Activated CD4-positive, alpha-beta memory T cell treated with anti-CD3 and anti-CD28 coated beads for 36 hours (primary cell): ENCODE measurements at places on chromosomes 4 and X.

DNA sequence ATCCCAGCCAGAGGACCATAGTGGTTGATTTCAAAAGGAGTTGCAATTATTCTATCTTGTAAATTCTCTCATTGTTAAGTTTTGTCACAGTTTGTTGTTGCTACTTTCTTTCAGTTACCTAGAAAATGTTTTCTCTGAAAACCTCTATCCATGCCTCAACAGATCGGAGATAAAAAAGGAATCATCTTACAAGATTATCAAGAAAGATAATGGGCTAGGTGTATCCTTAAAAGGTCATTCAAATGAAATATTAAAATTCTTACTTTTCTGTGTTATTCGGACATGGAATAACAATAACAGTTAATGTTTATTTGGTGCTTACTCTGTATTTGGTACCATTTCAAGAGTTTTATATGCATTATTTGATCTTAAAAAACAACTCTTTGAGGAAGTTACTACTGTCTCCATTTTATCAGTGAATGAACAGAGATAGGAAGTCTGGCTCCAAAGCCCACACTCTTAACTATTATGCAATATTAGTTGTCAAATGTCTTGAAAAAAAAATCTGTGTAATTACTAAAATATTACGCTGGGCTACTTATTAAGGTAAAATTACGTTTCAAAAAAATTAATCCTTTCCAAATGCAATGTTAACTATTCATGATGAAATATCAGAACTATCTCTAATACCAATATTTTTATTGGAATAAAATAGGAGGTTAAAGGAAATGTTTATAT, 97.5 kb downstream of the SNCA start:
- DNase-seq, result no peak

DNA sequence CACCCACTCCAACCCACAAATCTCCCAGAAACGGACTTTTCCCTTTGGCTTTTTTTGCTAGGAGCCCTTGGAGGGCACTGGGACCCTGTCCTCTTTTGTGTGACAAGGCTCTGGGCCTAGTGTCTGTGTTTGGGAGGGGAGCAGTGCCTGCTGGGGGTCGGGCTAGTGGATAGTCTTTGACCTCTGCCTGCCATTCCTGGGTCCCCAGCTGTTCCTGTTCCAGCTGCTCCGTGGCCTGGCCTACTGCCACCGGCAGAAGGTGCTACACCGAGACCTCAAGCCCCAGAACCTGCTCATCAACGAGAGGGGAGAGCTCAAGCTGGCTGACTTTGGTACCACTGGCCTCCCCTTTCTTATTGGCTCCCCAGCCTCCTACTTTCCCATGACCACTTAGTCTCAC, 6.7 kb upstream of the USP11 start:
- DNase-seq, result no peak

GRCh38 chr4:164508097-164508496, 245.8 kb upstream of the SMIM31 start:
- no peak for DNase-seq

DNA sequence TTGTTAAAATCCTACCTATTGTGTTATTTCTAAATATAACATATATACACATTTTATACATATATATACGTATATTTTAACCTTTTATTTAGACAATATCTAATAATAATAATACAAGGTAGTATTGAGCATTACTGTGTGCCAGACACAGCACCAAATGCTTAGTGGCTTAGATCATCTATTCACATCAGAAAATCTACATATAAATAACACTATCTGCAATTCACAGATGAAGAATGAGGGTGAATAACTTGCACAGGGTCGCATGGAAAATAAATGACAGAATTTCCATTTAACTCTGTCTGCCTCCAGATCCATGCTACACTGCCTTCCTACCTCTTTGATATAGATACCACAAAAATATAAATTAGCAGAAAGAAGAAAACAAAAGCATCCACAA, 37.7 kb downstream of the SHROOM4 start:
- DNase-seq, result no peak

DNA sequence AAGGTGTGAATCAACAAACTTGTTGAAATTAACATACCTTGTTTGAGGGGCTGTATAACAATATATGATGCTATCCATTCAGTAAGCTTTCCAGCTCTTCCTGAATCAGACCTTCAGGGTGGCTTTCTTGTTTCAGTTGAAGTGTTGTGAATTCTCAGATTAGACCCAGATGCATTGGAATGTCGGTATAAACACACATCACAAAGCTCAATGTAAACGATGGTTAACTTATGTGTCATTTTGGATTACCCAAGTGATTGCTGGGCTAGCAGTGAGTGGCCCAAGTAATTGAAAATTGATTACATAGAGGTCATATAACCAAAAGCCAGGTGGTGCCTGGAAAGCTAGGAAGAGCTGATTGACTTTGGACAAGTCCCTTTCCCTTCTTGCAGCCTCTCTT, 115.0 kb downstream of the SHROOM4 start:
- no peak for DNase-seq

GRCh38 chr4:21887481-21887880, 61.1 kb downstream of the KCNIP4 start:
- no peak for DNase-seq

DNA sequence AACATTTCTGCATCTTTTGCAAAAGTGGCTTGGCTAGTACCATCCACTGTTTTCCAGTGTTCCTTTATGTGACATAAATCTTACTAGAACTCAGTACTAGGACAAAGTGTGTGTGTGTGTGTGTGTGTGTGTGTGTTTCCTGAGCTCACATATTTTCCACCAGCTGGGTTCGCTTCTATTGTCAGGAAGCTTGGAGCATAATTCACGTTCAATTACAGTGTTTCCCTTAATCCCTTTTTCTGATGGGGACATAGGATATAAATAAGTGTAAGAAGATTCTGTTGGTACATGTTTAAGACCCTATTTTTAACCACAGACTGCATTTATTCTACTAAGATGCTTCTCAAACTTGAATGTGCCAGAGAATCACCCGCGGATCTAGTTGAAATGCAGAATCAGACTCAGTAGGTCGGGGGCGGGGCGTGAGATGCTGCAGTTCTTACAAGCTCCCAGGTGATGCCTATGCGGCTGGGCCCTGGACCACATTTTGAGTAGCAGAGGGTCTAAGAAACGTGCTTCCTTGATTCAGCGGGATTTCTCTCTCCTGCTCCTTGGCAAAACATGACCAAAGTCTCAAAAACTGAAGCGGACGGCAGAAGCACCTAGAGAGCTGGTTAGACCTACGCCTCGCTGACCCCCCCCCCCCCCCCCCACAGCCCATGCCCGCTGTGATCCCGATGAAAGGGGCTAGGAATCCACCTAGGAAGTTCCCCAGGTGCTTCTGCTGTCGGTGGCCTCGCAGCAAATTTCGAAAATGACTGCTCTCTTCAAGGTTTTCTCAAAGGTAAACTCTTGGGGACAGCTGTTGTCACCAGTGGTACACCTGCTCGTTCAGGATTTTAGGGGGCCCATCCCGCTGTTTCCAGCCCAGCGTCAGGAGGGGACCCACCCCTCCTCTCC, 797 bp downstream of the CD99L2 start:
- DNase-seq, result peak; percentile 68

DNA sequence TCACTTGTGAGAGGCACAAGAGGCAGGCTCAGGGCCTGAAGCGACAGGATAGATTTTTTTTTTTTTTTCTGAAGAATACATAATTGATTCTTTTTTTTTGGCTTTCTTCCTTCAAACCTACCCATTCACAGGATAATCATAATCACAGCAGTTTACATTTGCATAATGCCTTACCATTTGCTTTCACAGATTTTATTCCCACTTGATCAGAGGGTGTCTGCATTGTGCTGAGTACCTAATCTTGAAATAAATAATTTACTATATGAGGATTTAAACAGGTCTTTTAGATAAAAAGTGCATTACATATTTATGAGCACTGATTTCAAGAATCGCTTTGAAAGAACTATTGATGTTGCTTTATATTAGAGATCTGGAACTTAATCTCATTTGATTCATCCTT, 219.3 kb downstream of the SPRY1 start:
- DNase-seq, result no peak

DNA sequence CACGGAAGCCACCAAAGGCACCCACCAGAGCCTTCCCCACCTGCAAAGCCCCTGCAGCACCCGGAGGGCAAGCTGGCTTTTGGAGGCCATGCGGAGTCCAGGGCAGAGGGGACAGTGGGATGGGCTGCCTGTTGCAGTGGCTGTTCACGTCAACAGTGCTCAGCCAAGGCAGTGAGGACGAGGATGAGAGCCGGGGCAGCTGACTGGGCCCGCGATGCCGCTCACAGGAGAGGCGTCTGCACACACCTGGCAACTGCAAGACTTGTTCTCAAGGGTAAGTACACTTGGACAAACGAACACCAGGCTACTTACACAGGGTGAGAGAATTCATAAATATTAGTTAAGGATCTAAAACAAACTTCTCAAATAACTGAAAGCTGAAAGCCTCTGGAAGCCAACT, 19.6 kb downstream of the FGFR3 start:
- DNase-seq, result no peak

DNA sequence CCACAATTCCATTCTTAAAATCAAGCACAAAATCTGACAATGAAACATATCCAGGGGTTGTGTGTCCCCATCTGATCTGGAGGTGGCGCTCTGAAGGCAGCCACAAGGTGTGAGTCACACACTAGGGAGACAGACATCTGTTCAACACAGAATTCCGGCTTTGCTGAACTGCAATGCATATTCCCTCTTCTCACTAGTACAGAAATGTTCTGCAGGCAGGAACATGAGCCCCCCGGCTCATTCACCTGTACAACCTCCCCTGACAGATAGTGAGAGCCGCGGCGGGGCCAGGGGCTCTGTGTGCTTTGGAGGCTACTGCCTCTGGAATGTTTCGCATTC, 41.9 kb downstream of the WDR1 start:
- DNase-seq, result peak; percentile 34

DNA sequence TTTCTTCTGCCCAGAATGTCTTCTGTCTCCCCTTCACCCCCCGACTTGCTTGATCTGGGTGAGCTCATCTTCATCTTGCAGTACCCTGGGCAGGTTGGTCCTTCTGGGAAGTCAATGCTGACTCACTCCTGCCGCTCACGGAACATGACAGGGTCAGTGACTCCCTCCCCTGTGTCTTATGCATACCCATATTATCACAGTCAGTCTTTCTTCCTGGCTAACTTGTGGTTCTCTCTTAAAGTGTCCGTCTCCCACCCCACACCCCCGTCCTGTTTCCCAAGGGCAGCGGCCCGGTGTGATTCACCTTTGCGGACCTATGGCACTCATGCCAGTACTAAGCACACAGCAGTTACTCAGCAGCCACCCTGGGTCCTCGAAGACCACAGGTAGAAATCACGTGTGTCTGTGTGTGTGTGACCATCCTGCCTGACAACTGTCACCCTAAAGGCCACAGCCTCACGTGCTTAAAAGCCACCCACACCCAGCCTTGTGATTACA, 17.7 kb downstream of the IQSEC2 start:
- peak; percentile 80 for DNase-seq

GRCh38 chrX:106649523-106650428, 38.0 kb downstream of the RADX start:
- DNase-seq, result no peak

DNA sequence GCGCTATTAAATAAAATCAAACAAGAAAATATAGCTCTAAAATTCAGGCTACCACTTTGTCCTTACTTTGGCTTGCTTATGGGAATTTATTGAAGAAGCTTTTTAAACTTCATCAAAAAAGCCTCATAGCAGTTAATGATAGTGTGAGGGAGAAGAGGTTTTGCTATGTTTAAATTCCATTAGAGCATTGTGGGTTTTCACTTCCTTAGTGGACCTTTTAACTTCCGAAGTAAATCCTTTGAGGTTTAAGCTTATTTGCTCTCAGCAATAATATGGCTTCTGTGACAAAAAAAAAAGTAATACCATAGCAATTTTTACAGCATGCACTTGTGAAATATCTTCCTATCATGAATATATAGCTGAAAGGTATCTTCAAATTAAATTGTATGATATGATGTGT, 120.2 kb upstream of the NDST4 start:
- DNase-seq, result no peak

- DNase-seq, result no peak
Observed at GRCh38 chr4:183798301-183799253, 106.5 kb upstream of the STOX2 start.

DNA sequence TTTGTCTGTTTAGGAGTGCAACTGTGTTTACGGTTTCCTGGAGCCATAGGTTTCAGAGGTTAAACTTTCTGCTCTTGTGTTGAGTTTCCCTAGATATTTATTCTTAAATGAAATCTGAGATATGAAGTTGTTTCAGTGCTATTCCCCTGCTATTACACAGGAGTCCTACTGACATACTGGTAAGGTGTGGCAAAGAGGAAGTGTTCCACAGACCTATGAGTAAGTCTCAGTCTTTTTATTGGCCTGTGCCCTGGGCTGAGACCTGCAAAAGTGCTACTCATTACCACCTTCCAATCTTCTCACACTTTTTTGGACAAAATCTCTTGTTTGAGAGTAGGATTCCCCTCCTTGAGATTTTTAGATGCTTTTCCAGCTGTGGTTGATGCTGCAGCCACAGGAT, 35.6 kb upstream of the MAGEA8 start:
- no peak for DNase-seq

- DNase-seq, result no peak
Observed at GRCh38 chr4:69849969-69850368, 10.0 kb downstream of the SULT1E1 start.

DNA sequence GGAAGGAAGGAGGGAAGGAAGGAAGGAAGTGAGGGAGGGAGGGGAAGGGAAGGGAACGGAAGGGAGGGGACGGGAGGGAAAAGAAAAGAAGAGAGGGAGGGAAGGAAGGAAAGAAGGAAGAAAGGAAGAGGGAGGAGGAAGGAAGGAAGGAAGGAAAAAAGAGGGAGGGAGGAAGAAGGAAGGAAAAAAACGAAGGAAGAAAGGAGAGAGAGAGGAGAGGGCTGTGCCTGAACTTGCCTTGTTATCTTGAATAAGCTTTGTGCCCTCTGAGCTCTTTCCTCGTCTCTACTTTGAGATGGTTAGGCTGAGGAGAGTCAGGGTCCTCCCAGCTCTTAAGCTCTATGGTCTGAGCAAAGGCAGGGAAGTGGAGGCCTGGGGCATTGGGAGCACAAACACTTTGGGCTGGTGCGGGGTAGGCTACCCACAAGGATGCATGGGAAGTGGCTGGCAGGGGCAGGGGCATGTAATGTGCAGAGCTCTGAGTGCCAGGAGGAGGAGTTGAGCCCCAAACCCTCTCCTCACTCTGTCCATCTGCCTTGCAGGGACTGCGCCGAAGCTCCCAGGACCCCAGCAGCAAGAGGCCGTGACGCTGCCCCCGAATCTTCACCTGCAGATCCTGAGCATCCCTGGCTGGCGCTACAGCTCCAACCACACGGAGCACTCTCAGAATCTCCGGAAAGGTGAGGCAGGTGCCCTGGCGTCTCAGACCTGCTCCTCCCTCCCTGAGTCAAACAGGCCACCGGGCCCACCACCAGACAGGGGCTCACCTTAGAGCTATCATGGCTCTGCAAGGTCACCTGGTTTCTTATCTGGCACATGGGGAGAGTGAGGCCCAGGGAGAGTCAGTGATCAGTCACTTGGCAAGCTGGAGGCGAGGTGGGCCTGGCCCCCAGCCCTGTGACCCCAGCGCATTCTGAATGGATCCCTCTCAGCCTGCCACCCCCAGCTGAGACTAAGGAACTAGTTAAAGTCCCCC, 26.5 kb upstream of the MRFAP1 start:
- DNase-seq, result no peak
